ENCODE measurements at places on chromosomes 2 and 18.

- peak; percentile 44 for DNase-seq
Observed at GRCh38 chr2:100244881-100245605, 77.3 kb downstream of the LONRF2 start.

GRCh38 chr18:27544206-27544605, 359.1 kb upstream of the CHST9 start:
- DNase-seq = no peak

DNA sequence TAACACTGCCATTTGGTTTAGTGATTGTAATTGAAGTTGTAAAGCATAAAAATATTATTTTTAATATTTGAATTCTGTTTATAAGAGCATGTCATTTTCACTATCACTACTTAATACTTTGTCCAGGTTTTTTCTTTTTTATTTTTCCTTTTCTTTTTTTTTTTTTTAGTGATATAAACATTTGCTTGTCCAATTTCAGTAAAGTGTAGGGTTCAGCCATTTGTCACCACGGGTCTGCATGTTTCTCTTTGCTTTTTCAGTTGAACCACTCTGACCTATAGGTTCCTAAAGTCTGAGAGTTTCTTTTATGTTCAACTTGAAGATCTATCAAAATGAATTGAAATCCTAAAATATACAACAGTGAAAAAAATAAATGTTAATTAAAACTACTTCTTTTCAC, 48.5 kb upstream of the SPAG16 start:
- DNase-seq = no peak

DNA sequence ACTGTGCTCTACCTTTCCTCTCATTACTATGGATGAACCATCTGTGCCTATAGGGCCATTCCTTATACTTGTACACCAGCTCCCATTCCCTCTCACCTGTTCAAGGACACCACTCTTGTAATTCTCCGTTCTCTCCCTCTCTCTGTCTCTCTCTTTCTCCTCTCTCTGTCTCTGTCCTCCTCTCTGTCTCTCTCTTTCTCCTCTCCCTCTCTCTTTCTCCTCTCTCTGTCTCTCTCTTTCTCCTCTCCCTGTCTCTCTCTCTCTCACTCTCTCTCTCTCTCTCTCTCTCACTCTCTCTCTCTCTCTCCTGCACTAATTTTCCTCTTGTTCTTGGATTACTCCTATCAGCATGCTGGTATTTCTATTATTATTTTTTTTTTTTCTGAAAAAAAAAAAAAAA, 78.9 kb upstream of the RMDN2 start:
- no peak for DNase-seq

DNA sequence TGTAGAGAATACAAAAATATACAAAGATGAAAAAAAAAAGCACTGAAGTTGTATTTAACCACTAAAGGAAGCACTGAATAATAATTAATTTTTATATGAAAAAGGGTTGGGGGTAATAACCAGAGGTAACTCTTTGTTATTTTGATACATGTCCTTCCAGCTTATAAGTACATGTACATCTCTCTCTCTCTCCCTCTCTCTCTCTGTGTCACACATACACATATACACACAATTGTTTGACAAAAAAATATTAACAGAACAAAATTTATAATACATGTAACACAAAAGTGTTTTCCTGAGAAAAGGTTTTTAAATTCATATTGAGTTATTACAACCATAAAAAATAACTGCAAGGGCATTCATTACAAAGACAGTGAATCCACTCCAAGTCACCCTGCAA, 4.6 kb downstream of the WIPF1 start:
- no peak for DNase-seq
